Testis (tissue), 5 donors: ENCODE measurements at places on chromosomes 12 and 14. TPM values are rescaled to one million over a fixed set of nuclear protein-coding genes. Genes with fewer than 3 reads are reported as not detected.

DNA sequence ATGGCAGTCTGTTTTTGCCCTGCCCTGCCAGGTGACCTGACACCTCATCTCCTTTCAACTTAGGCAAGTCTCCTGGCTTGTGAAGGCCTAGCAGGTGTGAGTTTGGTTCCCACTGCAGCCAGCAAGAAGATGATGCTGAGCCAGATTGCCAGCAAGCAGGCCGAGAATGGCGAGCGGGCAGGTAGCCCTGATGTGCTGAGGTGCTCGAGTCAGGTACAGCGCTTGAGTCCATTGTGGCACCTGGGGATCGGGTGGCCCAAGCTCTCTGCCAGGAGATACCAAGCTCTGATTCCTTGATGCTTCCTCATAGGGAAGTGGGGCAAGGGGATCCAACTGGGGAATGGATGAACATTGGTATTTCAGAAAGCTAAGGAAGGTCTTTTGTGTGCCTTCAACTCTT is 4.1 kb upstream of the CSAD start:
- no peak for DNase-seq
- no peak overlapping the region for H3K4me3 ChIP-seq
- peaks cover 22% of the 10 kb centered on the region for H3K4me1 ChIP-seq
- H3K36me3 ChIP-seq = peaks cover 3% of the 10 kb centered on the region
- H3K27me3 ChIP-seq = no peaks in the 10 kb centered on the region

GRCh38 chr14:89851106-89851505 is 103.4 kb downstream of the EFCAB11 start:
- H3K4me1 ChIP-seq = no peaks in the 10 kb centered on the region
- DNase-seq = no peak
- H3K4me3 ChIP-seq = no peak overlapping the region
- H3K27me3 ChIP-seq = no peaks in the 10 kb centered on the region

GRCh38 chr12:124486346-124486963 is 81.0 kb downstream of the NCOR2 start:
- no peaks in the 10 kb centered on the region for H3K36me3 ChIP-seq
- H3K4me3 ChIP-seq = no peak overlapping the region
- peaks cover 47% of the 10 kb centered on the region for H3K4me1 ChIP-seq

DNA sequence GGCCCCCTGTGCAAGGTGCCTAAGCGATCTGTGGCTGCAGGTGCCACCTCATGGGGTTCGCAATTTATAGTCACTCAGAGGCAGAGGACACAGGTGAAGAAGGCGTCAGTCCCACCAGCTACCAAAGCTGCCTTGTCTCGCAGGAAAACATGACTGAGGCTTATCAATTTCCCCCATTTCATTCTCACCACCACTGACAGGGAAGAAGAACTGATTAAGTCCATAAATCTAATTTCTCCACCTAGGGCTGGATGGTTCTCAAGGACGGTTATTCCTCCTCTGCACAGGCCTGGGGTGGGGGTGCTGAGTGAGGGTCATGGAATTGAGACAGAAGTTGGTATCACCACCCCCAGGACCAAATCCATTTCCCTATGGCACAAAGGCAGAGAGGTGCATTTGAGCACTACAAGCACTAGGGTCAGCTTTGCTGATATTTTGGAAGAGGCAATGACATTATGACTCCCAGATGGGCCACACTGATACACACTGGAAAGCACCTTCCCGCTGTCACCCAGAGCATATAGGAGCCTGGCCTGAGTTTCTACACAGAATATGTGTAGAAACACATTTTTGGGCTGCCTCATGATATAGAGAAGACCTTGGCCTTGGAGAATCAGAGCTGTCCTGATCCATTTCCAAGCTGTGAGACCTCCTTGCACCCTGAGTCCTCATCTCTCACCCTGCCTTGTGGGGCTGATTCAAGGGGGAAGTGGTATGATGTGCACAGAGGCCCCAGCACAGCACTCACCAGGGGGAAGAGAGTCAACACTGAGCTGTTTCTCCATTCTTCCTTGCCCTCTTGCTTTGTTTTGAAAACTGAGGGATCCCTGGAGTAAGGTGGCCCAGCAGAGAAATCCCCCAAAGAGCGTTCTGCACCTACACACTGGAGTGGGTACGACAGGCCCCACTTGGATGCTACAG is 59.4 kb downstream of the PITPNM2 start:
- H3K27me3 ChIP-seq = no peaks in the 10 kb centered on the region
- no peak for DNase-seq
- H3K4me3 ChIP-seq = no peak overlapping the region
- no peaks in the 10 kb centered on the region for H3K36me3 ChIP-seq
- peaks cover 18% of the 10 kb centered on the region for H3K4me1 ChIP-seq
- H3K27ac ChIP-seq = no peak overlapping the region

GRCh38 chr12:115096588-115097397 is 412.8 kb upstream of the TBX3 start:
- no peaks in the 10 kb centered on the region for H3K36me3 ChIP-seq
- no peak overlapping the region for H3K27ac ChIP-seq
- no peak overlapping the region for H3K4me3 ChIP-seq
- H3K27me3 ChIP-seq = no peaks in the 10 kb centered on the region

DNA sequence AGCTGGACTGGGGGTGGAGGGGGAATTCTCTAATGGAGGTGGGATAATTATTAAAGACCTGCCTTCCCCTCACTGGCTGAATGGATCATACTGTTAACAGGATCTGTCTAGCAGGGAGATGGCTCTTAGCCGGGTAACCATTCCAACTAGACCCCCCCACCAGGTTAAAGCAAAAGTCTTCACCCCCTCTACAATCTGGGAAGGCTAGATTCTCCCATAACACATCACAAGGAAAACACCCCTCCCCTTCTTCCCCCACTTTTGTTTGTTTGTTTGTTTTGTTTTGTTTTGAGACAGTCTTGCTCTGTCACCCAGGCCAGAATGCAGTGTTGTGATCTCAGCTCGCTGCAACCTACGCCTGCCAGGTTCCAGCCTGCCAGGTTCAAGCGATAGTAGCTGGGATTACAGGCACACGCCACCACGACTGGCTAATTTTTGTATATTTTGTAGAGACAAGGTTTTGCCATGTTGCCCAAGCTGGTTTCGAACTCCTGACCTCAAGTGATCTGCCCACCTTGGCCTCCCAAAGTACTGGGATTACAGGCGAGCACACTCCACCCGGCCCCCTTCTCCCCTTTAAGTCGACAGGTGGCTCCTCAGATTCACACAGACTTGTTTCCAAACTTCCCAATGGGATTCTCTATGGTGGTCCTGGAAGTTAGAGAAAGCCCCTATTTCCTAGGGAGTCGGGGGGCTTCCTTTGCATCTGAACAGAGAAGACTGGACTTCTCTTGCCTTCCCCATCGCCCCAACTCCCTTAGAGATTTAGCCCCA is 3.5 kb upstream of the BAZ2A start:
- no peaks in the 10 kb centered on the region for H3K27me3 ChIP-seq
- peaks cover 43% of the 10 kb centered on the region for H3K4me1 ChIP-seq
- peak overlapping the region; percentile 78 for H3K4me3 ChIP-seq
- no peak for DNase-seq

DNA sequence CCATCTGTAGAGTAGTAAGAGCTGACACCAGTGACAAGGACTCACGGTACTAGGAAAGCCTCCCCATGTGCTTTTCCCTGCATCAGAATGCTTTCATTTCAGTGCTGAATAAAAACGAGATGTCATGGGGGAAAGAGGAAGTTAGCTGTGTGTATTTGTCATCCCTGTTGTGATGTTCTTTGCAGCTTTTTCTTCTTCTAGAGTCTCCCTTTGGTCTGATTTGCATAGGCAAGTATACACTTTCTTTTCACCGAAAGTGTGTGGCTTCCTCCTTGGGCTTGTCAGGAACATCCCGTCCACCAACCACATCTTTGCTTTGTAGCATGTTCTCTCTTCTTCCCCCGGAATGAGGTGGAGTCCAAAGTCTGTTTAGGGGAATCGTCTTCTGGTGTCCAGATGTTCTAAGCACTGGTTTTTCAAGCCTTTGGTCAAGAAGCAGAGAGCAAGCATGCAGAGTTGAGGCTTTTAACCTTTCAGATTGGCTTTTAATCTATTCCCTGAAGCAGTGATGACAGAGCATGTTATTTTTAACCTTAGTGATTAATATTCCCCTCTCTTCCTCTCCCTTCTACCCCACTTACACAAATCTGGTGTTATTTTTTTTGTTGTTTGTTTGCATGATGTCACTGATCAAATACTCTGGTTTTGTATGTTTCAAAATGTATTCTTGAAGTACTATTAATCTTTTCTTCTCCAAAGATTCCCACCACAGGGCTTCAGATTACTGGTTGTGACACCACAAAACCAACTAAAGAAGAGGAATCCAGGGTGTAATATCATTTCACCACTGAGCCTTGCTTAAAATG is 163.4 kb downstream of the SAMD4A start:
- no peaks in the 10 kb centered on the region for H3K27me3 ChIP-seq
- no peak for DNase-seq

DNA sequence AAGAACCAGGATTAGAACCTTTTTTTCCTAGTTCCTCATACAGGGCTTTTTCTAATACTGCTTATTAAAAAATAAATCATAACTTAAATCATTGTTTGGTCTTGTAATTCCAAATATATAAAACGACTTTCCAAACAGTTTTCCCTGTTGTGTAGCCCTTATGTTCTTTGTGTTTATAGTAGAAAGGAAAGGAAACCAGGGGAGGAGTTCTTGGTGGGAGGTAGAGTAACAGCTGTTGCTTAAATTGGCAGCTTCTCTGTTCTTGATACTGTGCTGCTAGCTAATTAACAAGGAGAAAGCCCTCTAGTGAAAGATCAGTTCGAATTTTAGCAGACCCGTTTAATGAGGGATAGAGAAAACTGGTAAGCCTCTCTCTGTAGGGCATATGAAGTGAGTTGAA is 15.0 kb downstream of the SRP54 start:
- no peak overlapping the region for H3K27ac ChIP-seq
- H3K4me3 ChIP-seq = no peak overlapping the region
- H3K27me3 ChIP-seq = no peaks in the 10 kb centered on the region
- no peaks in the 10 kb centered on the region for H3K36me3 ChIP-seq

GRCh38 chr12:712172-712863 is 40.1 kb upstream of the WNK1 start:
- H3K4me1 ChIP-seq = no peaks in the 10 kb centered on the region
- no peak overlapping the region for H3K27ac ChIP-seq
- no peaks in the 10 kb centered on the region for H3K27me3 ChIP-seq
- no peak overlapping the region for H3K4me3 ChIP-seq
- H3K36me3 ChIP-seq = no peaks in the 10 kb centered on the region

Gene NGB
- total RNA-seq = 1.3 TPM

Gene PMEL
- total RNA-seq = 11.1 TPM

Gene HOXC11
- 0.25 TPM for total RNA-seq

Gene SETD1B
- total RNA-seq = 23.3 TPM

Gene TAS2R9
- total RNA-seq = not detected

Gene AQP6
- total RNA-seq = 1.7 TPM
